ENCODE measurements at places on chromosomes 6 and 20.
A peak's percentile ranks its signal among the peaks of the same experiment; 100 is the strongest.

GRCh38 chr6:73586416-73586974, 65.7 kb upstream of the EEF1A1 start:
- DNase-seq = peak; percentile 60

GRCh38 chr6:130666786-130667185, 160.4 kb upstream of the SMLR1 start:
- DNase-seq = no peak

GRCh38 chr6:123030282-123030681, 34.2 kb downstream of the CLVS2 start:
- no peak for DNase-seq

- no peak for DNase-seq
Measured at GRCh38 chr6:144395826-144396225, 110.7 kb downstream of the UTRN start.

DNA sequence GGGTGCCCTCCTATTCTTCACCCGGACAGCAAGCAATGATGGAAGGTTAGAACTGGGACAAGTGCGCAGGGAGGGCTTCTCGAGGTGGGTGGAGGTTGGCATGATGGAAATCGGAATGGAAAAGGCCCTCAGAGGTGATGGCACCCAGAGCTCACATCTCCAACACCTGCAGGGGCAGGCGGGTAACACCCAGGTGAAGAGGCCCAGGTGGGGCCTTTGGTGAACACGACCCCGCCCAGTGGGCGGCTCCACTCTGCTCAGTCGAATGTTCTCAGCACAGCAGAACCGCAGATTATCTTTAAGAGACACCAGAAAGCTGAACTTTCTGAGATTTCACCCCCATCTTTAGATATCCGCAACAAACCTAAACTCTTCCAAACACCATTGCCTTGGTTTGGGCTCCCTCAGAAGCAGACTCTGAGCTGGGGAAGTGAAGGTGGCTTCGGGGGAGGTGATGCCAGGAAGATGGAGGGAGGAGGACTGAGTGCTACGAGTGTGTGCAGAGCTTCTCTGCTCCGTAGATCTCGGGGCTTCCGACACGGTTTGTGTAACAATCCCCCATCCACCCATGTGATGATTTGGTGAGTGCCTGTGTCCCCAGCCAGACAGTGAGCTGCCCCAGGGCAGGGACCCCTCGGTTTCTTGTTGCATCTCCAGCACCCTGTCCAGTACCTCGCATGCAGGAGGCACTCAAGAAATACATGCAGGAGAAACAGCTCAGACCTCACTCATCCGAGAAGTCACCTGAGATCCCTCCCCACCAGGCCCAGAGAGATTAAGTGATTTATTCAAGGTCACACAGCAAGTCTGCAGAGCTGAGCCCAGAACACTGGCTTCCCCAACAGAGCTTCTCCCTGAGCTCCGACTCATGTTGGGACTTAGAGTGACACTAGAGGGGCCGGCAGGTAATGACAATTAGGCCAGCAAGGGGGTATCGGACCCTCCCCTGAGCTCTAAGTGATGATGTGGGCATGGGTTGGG, 45.4 kb downstream of the BPIFB1 start:
- no peak for DNase-seq
